ENCODE measurements at places on chromosomes 7 and 10. TPM values are rescaled to one million over a fixed set of nuclear protein-coding genes. Genes with fewer than 3 reads are reported as not detected.

Gene DRGX
- total RNA-seq, result not detected

Gene TMEM140
- 0.47 TPM for total RNA-seq

Gene HECW1
- 0.35 TPM for total RNA-seq

Gene CYP2W1
- total RNA-seq, result 0.12 TPM

Gene HYAL4
- not detected for total RNA-seq

Gene SUN1
- 68.3 TPM for total RNA-seq

Gene LRRC18
- not detected for total RNA-seq

Gene PRSS37
- total RNA-seq, result not detected

Gene NEURL1
- under 0.01 TPM for total RNA-seq

Gene ZC3HAV1
- 22.1 TPM for total RNA-seq

Gene GIMAP4
- total RNA-seq, result not detected

Gene CLDN3
- not detected for total RNA-seq

Gene IL6
- 3.0 TPM for total RNA-seq
